Central memory CD8-positive, alpha-beta T cell (primary cell): ENCODE measurements at places on chromosomes 11 and 22.

DNA sequence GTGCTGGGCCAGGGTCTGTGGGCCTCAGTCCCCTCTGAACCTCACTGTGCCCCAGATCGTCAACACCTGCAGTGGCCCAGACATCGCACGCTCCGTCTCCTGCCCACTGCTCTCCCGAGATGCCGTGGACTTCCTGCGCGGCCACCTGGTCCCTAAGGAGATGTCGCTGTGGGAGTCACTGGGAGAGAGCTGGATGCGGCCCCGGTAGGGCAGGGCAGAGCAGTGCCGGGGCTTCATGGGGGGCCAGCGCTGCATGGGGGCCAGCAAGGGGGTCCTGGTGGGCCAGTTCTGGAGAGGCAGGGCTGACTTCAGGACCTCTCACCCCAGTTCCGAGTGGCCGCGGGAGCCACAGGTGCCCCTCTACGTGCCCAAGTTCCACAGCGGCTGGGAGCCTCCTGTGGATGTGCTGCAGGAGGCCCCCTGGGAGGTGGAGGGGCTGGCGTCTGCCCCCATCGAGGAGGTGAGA lies 16.3 kb downstream of the EPS8L2 start:
- H3K4me3 ChIP-seq = peak overlapping the region; percentile 49
- H3K27ac ChIP-seq = no peak overlapping the region
- peaks cover 15% of the 10 kb centered on the region for H3K4me1 ChIP-seq

DNA sequence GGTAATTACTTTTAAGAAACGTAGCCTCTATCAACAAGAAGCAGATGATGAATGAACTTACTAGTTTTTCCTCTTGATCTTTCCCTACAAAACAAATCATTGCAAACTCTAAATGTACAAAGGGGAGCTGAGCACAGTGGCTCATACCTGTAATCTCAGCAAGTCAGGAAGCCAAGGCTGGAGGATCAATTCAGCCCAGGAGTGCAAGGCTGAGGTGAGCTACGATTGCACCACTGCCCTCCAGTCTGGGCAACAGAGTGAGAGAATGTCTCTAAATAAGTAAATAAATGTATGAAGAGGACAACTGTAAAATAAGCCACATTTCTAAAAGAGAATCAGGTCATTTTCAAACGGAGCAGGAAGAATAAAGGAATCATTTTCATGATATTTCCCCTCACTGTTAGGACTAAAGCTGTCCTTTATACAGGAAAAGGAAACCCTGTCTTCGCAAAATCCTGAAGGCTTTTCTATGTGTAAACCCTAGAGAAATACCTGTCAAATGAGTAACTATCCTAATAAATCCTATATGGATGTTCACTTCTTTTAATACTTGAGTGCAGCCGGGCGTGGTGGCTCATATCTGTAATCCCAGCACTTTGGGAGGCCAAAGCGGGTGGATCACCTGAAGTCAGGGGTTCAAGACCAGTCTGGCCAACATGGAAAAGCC lies 41.2 kb downstream of the RRAS2 start:
- no peak for DNase-seq
- peaks cover 71% of the 10 kb centered on the region for H3K4me1 ChIP-seq
- no peaks in the 10 kb centered on the region for H3K27me3 ChIP-seq
- no peak overlapping the region for H3K4me3 ChIP-seq
- H3K27ac ChIP-seq = no peak overlapping the region

DNA sequence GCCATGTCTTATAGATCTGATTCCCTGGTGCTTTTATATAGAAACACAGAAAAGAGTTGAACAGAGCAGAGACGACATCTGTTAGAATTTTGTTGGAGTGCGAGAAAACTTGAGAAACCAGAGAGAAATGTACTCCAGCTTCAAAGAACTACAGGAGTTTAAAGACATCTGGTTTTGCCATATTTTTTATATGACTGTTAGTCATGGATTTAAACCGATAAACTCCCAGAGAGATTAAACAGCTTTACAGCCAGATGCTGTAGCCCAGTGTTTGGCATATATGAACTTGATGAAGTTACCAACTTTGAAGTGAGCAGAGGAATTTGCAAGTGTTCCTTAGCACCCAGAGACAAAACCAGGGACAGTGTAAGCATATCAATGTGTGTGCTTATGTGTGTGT lies 1083.1 kb downstream of the LRRC4C start:
- no peak for DNase-seq
- no peak overlapping the region for H3K27ac ChIP-seq
- no peaks in the 10 kb centered on the region for H3K36me3 ChIP-seq

GRCh38 chr22:16987822-16988221 lies 20.2 kb downstream of the GAB4 start:
- peaks cover 2% of the 10 kb centered on the region for H3K36me3 ChIP-seq
- no peak for DNase-seq
- H3K4me3 ChIP-seq = no peak overlapping the region
- no peak overlapping the region for H3K27ac ChIP-seq
- H3K27me3 ChIP-seq = peaks cover 46% of the 10 kb centered on the region
- H3K4me1 ChIP-seq = no peaks in the 10 kb centered on the region

DNA sequence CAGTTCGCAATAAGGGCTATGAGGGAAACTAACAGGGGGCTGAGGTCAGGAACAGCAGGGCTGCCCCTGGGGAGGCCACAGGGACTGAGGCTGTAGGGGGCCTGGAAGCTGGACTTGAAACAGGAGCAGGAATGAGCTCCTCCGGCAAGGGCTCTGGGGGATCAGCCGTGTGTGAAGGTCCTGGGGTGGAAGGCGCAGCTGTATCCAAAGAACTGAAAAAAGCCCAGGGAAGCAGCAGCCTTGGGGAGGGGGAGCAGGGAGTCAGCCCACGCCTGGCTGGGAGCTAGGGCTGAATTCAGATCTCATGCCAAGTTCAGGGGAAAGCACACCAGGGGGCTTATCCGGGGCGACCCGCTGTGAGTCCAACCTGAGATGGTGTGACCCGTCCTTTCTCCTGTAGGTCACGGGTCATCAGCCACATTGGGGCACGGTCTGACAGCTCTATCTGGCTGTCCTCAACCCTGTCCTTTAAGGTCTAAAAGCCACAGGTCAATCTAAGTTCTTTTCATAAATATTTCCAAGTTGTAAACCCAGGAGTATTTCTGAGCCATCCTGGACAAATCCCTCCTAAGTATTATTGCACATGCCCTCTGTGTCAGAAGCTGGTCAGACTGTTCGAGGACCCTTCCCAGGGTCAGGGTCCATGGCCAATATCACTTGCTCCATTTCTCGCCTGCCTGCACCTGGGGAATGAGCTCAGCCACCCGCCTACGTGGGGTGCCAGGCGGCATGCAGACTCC lies 18.0 kb downstream of the TP53AIP1 start:
- no peak for DNase-seq
- H3K27ac ChIP-seq = no peak overlapping the region
- no peak overlapping the region for H3K4me3 ChIP-seq
- H3K4me1 ChIP-seq = peaks cover 19% of the 10 kb centered on the region

DNA sequence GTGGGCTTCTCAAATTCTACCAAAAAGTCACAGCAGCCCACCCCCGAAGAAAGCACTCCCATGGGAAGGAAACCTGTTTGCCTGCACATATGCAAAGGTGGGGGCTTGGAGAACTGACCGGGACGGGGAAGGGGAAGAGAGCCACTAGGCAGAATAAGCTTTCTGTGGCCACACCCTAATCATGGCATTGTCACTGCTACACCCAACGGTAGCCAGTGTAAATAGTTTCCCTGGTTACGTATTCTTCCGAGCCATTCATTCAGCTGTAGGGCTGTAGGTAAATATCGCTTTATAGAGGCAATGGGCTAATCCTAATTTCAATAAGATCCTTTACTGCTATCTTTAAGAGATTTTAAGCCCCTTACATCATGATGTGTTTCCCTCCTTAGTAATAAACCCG lies 61.7 kb downstream of the PRDM11 start:
- no peak overlapping the region for H3K4me3 ChIP-seq
- peaks cover 11% of the 10 kb centered on the region for H3K4me1 ChIP-seq
- no peaks in the 10 kb centered on the region for H3K27me3 ChIP-seq
- DNase-seq = no peak
- no peak overlapping the region for H3K27ac ChIP-seq

- H3K4me3 ChIP-seq = no peak overlapping the region
- no peak for DNase-seq
- peaks cover 3% of the 10 kb centered on the region for H3K36me3 ChIP-seq
- peaks cover 14% of the 10 kb centered on the region for H3K4me1 ChIP-seq
Observed at GRCh38 chr22:44450503-44450902, 47.5 kb downstream of the RTL6 start.

DNA sequence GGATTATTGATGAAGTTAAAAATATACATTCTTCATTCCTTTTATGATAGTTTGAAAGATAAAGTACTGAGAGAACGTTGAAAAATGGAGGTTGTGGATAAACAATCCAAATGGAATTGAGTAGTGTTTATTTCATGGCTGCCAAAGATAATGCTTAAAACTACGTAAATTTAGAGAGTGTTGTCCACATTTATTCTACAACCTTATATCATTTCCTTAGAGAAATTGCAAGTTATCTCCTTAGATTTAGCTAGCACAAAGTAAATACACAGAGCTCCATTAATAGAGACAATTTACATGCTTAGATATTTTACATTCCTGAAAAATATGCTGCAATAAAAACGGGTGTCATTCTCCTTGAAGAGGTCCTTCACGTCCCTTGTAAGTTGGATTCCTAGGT lies 146.5 kb upstream of the CCDC179 start:
- H3K27me3 ChIP-seq = no peaks in the 10 kb centered on the region
- no peak overlapping the region for H3K27ac ChIP-seq
- H3K4me1 ChIP-seq = no peaks in the 10 kb centered on the region
- no peak overlapping the region for H3K4me3 ChIP-seq
- H3K36me3 ChIP-seq = no peaks in the 10 kb centered on the region

DNA sequence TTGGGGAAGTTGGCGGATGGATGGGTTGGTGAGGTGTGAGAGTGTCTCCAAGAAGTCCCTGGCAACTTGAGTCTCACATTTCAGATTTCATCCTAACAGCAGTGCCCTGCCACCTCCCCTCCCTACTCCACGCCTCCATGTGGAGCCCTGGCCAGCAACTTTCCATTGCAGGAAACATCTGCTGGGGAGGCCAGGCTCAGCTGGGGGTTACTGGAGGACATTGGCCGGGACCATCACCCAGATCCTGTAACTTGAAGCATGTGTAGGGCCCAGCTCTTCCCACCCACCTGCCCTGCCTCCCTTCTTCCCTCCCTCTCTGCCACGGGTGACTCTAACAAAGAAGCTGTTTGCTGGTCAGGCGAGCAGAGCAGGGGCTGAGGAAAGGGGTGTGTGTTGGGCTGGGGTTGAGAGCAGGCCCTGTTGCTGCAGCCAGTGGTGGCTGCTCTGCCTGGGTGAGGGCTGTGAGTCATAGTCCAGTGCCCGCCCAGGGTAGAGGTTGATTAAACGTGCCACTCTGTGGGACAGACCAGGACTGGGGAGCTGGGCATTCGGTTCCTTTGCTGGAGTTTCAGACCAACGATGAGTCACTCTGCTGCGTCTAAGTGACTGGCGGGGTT lies 64.0 kb downstream of the SCN3B start:
- no peaks in the 10 kb centered on the region for H3K36me3 ChIP-seq
- H3K4me1 ChIP-seq = no peaks in the 10 kb centered on the region
- H3K4me3 ChIP-seq = no peak overlapping the region
- no peak for DNase-seq
- H3K27ac ChIP-seq = no peak overlapping the region

GRCh38 chr11:46248289-46249102 lies 29.0 kb upstream of the CREB3L1 start:
- DNase-seq = no peak
- peaks cover 1% of the 10 kb centered on the region for H3K4me1 ChIP-seq
- no peaks in the 10 kb centered on the region for H3K36me3 ChIP-seq
- peaks cover 9% of the 10 kb centered on the region for H3K27me3 ChIP-seq
- H3K4me3 ChIP-seq = no peak overlapping the region
- no peak overlapping the region for H3K27ac ChIP-seq

DNA sequence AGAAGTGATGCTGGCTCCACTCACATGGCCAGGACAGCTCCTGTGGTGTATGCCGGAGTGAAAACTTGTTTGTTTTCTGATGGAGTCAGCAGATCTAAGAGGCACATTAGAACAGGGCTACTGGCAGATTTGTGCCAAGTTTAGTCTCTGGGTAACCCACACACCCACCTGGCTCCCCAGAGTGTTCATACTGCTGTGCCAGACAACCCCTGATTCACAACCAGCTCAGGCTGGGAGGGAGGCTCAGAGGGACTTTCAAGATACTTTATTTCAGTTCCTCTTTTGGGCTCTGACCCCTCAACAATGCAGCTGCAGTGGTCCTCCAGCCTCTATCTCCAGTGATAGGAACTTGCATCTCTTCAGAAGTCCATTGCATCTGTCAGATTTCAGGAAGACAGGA lies 8.5 kb downstream of the NTM start:
- no peak overlapping the region for H3K4me3 ChIP-seq
- H3K27ac ChIP-seq = no peak overlapping the region
- DNase-seq = no peak
- H3K36me3 ChIP-seq = no peaks in the 10 kb centered on the region
- H3K27me3 ChIP-seq = no peaks in the 10 kb centered on the region
- no peaks in the 10 kb centered on the region for H3K4me1 ChIP-seq

DNA sequence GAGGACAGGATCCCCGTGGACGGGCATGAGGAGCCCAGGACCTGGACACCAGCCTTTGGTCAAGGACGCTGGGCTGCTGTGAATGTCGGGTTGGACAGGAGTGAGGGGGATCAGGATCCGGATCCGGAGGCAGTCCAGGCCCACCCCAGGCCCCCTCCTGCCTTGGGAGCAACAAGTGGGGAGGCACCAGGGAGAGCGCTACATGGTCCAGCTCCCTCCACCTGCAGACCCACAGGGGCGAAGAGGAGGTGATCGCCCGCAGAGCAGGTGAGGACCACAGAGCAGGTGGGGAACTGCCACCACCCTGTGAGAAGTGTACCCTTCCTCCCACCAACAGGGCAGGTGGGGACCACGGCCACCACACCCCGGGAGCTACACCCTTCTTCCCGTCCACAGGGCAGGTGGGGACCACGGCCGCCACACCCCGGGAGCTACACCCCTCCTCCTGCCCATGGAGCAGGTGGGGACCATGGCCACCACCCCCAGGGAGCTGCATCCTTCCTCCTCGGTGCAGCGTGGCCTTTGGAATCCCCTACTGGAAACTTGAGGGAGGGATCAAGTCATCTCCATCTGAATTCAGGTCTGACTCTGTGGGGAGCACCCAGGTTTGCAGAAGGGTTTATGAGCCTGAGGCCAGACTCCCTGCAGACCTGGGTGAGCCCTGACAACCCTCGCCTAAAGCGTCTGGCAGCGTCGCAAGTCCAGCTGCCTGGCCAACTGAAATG lies 141.0 kb downstream of the BRD1 start:
- no peaks in the 10 kb centered on the region for H3K36me3 ChIP-seq
- H3K27ac ChIP-seq = no peak overlapping the region
- no peaks in the 10 kb centered on the region for H3K4me1 ChIP-seq
- H3K27me3 ChIP-seq = peaks cover 55% of the 10 kb centered on the region
- DNase-seq = no peak
